ENCODE measurements at places on chromosomes 12 and 14.
A peak's percentile ranks its signal among the peaks of the same experiment; 100 is the strongest.

GRCh38 chr12:105569886-105570285, 239.4 kb downstream of the C12orf75 start:
- DNase-seq = peak; percentile 0

DNA sequence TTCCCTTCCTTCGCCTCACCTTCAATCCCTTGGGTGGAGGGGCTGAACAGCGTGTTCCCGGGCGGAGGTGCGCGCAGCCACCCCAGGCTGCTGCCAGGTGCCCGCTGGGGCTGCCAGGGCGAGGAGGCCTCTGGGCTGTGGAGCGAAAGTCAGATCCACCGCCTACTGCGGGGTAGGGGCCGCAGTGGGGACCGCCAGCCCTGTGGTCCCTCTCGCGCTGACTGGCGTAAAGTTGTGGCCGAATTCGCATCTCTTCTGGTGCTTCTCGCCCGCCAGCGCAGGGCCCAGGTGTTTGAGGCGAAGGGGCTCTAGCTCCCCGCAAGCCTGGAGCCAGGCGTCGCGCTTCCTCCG, 6.9 kb upstream of the HOXC4 start:
- DNase-seq = no peak

- DNase-seq = no peak
These were observed 261.4 kb downstream of the GRIN2B start for GRCh38 chr12:13719986-13720385.

DNA sequence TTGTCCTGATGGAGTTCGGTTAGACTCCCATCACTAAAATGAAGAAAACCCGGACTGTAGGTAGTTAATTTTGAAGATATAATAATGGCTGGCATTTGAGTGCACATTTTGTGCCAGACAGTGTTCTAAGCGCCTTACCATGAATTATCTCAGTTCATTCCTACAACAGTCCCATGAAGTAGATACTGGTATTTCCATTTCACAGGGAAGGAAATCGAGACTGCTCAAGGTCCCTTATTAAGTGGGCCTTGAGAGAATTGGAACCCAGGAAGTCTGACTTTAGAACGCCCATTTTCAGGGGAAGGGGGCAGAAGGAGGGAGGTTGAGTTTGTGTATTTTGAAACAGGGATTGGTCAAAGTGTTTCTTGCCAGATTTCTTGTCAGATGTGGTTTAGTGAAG, 855 bp downstream of the MNAT1 start:
- DNase-seq = peak; percentile 15

DNA sequence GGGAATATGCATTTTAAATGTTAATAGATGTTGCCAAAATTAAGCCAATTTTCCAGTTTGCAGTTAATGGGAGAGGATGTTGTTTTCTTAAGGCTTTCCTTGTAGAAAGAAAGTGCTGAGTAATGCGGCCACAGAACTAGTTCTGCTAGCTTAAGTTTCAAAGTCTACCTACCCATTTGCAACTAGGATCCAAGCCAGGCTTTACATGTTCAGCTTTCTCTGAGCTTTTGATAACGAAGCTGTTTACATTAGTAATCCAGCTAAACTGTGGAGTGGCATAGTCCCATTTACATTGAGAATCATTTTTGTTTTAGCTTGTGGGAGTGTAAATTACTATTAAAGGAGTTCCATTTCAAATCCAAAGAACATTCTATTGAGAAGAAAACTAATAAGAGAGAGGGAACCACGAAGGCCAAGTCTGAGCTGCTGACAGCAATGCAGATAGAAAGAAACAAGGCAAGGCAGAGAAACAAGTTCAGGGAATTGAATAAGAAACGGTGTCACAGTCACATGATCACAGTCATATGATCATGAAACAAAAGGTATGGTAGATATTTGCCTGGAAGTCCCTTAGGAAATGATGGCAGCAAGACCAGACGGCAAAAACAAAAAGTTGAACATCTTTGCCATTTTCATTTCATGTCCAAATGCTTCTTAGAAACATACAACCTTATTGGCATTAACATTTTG, 274.9 kb downstream of the PAWR start:
- DNase-seq = no peak

- peak; percentile 78 for DNase-seq
These were observed 11.2 kb downstream of the ESRRB start for GRCh38 chr14:76386944-76387782.

DNA sequence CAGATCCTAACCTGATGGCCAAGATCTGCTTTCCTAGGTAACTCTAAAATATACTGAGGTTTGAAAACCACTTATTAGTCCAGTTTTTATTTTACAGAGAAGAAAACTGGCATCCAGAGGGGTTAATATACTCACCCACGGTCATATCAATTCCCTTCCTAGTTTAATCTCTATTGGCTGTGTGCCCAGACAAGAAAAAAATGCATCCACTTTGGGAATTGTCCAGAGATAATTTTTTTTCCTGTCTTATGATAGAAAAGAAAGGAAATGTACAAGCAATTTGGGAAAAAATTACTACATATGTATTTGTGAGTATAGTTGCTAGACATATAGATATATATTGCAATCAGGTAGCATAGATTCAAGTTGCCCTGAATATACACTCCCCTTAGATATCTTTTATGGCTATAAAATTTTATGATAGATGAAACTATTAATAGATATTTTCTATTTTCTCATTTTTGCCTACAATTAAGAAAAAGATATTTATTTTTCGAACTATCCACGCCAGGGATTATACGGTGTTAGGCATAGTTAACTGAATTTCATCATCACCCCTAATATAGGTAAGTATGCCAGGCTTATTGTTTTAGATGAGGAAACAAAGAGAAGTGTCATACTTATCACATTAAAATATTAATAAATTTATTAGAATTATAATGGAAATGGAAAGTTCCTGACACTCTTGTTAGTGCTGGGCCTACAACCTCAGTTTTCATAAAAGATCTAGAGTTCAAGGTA, 100.5 kb upstream of the SLC38A2 start:
- no peak for DNase-seq

- DNase-seq = peak; percentile 94
These were observed 369 bp downstream of the DEPDC4 start for GRCh38 chr12:100266585-100266834.

GRCh38 chr12:89235189-89235993, 116.9 kb downstream of the DUSP6 start:
- DNase-seq = no peak

GRCh38 chr12:91912178-91912577, 233.5 kb downstream of the BTG1 start:
- no peak for DNase-seq

GRCh38 chr12:56903374-56903773, 30.8 kb downstream of the SDR9C7 start:
- DNase-seq = no peak

GRCh38 chr14:103879570-103880347, 32.4 kb upstream of the PPP1R13B start:
- DNase-seq = no peak

GRCh38 chr12:9364224-9365176, 156.3 kb upstream of the PZP start:
- DNase-seq = peak; percentile 95

GRCh38 chr12:64714551-64714968, 44.6 kb downstream of the GNS start:
- peak; percentile 47 for DNase-seq

DNA sequence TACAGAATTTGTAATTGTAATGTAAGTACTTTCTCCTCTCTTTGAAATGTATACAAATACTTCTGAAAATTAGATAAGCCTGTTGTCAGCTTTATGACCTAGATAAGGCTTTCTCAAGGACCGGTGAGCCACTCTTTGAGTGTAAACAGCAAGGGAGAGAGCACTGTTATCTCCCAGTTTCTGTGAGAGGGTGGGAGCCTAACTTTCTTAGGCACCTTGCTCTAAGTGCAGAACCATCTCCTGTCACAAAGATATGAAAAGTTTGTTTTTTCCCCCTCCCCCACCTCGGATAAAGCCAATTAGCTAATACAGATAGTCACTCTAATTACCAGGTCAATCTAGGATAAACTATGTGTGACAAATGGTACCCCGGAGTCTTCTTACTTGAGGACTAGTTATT, 35.8 kb downstream of the CAPS2 start:
- no peak for DNase-seq

- DNase-seq = no peak
These were observed 224.0 kb upstream of the PLXNC1 start for GRCh38 chr12:93924367-93924766.

DNA sequence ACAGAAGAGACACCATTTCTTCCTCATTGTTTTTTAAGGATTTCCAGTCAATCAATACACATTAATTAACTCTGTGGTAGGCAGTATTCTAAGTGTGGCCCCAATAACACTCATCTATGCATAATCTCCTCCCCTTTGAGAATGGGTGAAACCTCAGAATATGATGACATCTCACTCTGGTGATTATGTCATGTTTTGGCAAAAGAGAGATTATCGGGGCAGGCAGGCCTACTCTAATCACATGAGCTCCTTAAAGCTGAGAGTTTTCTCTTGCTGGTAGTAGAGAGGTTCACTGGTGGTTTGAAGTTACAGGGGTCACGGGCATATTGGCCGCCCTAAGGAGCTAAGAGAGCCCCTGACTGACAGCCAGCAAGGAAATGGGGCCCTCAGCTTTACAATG, 7.1 kb upstream of the LGMN start:
- peak; percentile 23 for DNase-seq

All from activated CD4-positive, alpha-beta T cell treated with anti-CD3 and anti-CD28 coated beads, Interleukin-10, Interleukin-2, amounts not matched to agents 100 ng/mL and 50 ng/mL, durations not matched to agents 16 hours and 8 hours (primary cell).